Stimulated activated CD4-positive, alpha-beta T cell treated with anti-CD3 and anti-CD28 coated beads, Interleukin-12 subunit alpha, Interleukin-12 subunit beta, amount 100 ng/mL, for 24 hours (primary cell): ENCODE measurements at places on chromosomes 1 and 21.

- DNase-seq, result no peak
Measured at GRCh38 chr1:160018900-160019299, 12.9 kb downstream of the PIGM start.

GRCh38 chr1:32771561-32772280 lies 45.4 kb downstream of the YARS1 start:
- no peak for DNase-seq

GRCh38 chr1:96510911-96511310 lies 210.7 kb upstream of the PTBP2 start:
- no peak for DNase-seq

- no peak for DNase-seq
Measured at GRCh38 chr1:30232288-30232899, 491.0 kb downstream of the MATN1 start.

GRCh38 chr1:2946291-2946690 lies 75.0 kb upstream of the ACTRT2 start:
- no peak for DNase-seq

GRCh38 chr1:15028616-15029015 lies 124.9 kb upstream of the TMEM51 start:
- DNase-seq, result no peak

- no peak for DNase-seq
Measured at GRCh38 chr1:6097824-6098223, 52.1 kb downstream of the KCNAB2 start.

DNA sequence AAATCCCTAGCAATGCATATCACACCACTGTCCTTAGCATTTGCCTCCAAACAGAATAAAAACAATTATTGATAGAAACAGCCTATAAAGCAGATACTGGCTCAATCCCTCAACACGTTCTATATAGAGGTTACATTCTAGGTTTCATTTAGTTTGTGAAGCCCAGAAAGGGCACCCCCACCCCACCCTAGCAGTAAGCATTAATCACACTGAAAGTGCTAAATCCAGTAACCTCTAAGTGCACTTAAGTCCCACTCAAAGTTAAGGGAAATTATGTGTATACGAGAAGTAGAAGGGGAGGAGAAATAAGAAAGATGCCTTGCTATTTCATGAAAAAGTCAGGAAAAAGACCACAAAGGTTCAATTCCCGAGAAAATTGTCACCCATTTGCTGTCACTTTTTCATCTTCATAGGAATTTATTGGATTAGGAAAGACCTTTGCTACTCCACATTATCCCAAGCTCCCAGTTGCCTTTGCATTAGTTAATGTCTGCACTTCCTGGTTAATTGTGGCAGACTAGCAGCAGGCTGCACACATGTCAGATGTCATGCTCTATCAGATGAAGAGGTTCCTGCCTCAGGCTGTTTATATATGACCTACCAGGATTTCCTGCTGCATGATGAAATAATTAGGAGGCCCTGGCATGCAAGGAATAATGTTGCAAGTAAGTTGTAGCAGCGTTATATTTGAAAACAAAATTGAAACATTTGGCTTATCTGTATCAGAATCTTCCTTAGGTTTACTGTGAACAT lies 54.5 kb upstream of the LHX8 start:
- no peak for DNase-seq

- DNase-seq, result no peak
Measured at GRCh38 chr1:20681999-20682398, 20.8 kb upstream of the DDOST start.

GRCh38 chr1:236673289-236673919 lies 12.9 kb upstream of the ACTN2 start:
- no peak for DNase-seq

DNA sequence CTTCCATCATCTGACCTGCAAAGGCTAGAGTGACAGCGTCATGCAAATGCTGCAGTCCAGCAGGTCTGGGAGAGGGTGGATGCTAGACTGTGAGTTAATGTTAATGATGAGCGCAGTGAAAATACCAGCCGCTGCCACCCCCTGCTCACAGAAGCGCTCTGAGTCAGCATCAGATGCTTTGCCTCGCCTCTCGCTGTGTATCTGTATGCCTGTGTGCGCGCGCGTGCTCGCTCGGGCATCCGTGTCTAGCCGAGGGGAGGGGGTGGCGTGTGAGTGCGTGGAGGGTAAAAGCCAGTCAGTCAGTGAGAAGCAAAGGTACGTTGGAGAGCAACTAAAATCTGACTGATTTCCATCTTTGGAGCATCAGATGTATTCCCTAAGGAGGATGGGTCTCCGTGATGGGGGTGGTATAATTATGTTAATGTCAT lies 858.7 kb downstream of the USP25 start:
- no peak for DNase-seq

DNA sequence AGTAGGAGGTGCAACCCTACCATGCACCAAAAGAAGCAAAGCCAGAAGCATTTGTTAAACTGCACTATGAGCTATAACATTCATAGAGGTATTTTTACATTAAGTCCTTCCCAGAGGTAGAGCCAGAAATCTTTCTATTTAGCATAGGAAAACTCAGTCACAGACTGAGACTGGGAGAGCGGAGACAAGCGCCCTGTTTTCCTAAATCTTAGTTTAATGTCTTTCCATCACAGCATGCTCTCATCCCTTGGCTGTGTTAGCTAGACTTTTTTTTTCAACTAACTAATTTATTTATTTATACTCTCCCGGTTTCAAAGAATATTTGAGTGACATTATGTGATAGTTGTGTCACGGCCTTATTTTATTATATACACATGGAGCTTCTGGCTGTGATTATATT lies 304.1 kb downstream of the LMX1A start:
- no peak for DNase-seq

- no peak for DNase-seq
Measured at GRCh38 chr21:44954281-44954771, 14.5 kb downstream of the SLX9 start.

DNA sequence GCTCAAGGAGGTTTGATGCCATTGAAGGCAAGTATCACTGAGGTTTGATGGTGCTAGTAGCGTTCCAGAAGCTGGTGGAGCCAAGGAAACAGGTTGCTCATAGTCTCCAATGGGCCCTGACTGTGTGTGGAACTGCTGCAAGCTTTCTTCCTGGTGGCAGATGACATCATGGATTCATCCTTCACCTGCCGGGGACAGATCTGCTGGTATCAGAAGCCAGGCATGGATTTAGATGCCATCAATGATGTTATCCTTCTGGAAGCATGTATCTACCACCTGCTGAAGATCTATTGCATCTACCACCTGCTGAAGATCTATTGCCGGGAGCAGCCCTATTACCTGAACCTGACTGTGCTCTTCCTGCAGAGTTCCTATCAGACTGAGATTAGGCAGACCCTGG lies 734.4 kb downstream of the PLA2G4A start:
- no peak for DNase-seq

- DNase-seq, result no peak
Measured at GRCh38 chr1:165501970-165502348, 41.8 kb upstream of the LRRC52 start.

- DNase-seq, result no peak
Measured at GRCh38 chr1:181554465-181554864, 71.1 kb downstream of the CACNA1E start.

DNA sequence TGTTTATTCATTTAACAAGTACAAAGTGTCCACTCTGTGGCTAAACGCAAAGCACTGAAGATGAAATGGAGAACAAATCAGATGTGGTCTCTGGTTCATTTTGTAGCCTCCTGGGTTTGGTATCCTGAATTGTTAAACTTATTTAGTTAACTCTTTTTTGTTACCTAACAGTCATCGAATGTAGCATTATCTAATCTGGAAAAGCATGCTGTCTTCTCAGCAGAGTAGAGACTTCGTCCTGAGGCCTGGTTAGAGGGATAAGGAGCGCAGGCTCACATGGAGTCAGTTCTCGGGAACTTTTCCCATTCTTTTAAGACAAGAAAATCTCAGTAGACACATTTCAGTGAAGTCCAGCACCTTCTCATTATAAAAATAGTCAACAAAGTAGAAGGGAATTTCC lies 33.1 kb upstream of the SH3D21 start:
- DNase-seq, result no peak

GRCh38 chr1:36583980-36584782 lies 101.5 kb upstream of the CSF3R start:
- no peak for DNase-seq

- DNase-seq, result no peak
Measured at GRCh38 chr1:204923201-204923600, 52.5 kb downstream of the NFASC start.

DNA sequence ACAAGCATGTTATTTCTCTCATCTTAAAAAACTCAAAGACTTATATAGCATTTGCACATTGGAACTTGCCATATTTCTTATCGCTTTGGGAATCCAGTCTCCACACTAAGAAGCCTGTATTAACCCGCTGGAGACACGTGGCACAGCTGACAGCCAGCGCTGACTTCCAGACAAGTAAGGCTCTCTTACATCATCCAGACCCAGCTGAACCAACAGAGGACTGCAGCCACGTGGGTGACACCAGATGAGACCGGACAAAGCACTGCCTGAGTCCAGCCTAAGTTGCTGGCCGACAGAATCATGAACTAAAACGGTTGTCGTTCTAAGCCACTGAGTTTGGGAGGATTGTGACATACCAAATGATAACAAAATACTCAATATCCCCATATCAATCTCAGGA lies 6.3 kb upstream of the CD247 start:
- DNase-seq, result no peak
